ENCODE measurements at places on chromosomes 2 and 18. TPM values are rescaled to one million over a fixed set of nuclear protein-coding genes. Genes with fewer than 3 reads are reported as not detected.
A peak's percentile ranks its signal among the peaks of the same experiment; 100 is the strongest.

DNA sequence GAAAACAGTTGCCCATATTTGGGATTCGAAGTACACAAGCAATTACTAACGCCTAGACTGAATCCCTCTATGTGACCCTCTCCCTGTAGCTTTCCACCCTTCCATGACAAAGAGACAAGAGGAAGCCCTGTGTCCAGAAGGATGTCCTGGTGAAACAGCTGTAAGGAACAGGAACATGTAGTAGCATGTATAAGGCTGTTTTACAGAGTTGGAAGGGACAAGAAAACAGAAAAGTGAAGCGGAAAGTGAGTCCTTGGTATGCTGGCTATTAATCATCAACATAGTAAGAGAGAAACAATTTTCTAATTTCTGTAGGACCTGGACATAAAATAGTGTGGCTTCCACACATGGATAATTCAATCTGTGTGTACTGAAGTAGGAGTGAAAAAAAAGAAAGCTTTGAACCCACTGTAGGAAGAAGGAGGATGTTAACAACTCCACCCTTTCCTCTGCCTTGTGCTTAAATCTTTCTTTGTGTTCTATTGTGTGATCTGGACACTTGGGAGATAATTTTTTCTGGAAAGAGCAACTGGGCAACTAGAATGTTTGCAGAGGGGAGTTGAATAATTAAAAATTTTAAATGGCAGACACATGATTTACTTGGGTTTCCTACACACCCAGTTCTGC is 162.3 kb upstream of the ZSWIM2 start:
- no peaks in the 10 kb centered on the region for H3K4me1 ChIP-seq
- no peaks in the 10 kb centered on the region for H3K36me3 ChIP-seq
- no peaks in the 10 kb centered on the region for H3K27me3 ChIP-seq
- no peak overlapping the region for H3K27ac ChIP-seq
- DNase-seq = no peak

DNA sequence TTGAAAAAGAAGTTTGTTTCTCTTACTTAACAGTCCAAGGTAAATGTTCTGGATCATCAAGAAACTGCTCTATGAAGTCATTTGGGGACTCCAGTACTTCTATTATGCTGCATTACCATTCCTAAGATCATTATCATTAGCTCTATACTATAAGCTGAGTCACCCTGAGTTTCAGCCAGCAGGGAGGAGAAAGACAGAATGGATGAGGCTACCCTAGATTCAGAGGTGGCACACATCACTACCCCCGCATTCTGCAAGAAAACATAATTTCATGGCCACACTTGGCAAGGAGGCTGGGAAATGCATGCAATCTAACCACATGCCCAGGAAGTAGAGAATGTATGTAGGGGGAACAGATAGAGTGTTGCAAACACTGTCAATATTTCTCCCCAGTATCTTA is 16.6 kb upstream of the LNPK start:
- H3K4me1 ChIP-seq = no peaks in the 10 kb centered on the region
- no peak overlapping the region for H3K4me3 ChIP-seq
- no peaks in the 10 kb centered on the region for H3K36me3 ChIP-seq
- no peak for DNase-seq
- H3K27ac ChIP-seq = no peak overlapping the region

- H3K27me3 ChIP-seq = no peaks in the 10 kb centered on the region
- no peak overlapping the region for H3K27ac ChIP-seq
- H3K4me1 ChIP-seq = no peaks in the 10 kb centered on the region
- no peaks in the 10 kb centered on the region for H3K36me3 ChIP-seq
These were observed 55.1 kb downstream of the CDH19 start for GRCh38 chr18:66548747-66549146.

GRCh38 chr2:235493402-235493774 is 455 bp upstream of the AGAP1 start:
- H3K4me3 ChIP-seq = peak overlapping the region; percentile 62
- no peaks in the 10 kb centered on the region for H3K27me3 ChIP-seq
- H3K27ac ChIP-seq = no peak overlapping the region
- no peak for DNase-seq
- H3K36me3 ChIP-seq = no peaks in the 10 kb centered on the region

GRCh38 chr2:113203901-113204519 is 30.2 kb downstream of the PSD4 start:
- no peak overlapping the region for H3K27ac ChIP-seq
- no peaks in the 10 kb centered on the region for H3K4me1 ChIP-seq
- H3K4me3 ChIP-seq = no peak overlapping the region

FANCL gene
- total RNA-seq = 33.4 TPM

DNA sequence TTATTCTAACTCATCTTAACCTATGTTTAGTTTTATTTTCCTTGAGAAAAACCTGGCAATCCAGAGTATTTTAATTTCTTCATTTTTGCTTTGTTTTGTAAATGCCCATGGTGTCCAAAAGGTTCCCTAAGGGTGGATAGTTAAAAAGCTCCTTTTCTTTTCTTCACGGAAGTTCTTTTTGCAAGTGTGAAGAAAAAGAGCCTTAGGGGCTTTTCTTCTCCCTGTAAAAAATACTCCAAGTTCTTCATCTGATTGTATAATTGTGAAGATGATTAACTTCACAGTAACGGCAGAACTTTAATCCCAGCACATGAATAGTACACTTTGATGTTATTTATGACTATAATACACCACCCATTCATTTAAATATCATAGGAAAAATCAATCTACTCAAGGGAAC is 530.2 kb upstream of the LINC00305 start:
- no peak for DNase-seq
- no peaks in the 10 kb centered on the region for H3K36me3 ChIP-seq
- no peak overlapping the region for H3K27ac ChIP-seq
- no peaks in the 10 kb centered on the region for H3K27me3 ChIP-seq
- no peak overlapping the region for H3K4me3 ChIP-seq

DNA sequence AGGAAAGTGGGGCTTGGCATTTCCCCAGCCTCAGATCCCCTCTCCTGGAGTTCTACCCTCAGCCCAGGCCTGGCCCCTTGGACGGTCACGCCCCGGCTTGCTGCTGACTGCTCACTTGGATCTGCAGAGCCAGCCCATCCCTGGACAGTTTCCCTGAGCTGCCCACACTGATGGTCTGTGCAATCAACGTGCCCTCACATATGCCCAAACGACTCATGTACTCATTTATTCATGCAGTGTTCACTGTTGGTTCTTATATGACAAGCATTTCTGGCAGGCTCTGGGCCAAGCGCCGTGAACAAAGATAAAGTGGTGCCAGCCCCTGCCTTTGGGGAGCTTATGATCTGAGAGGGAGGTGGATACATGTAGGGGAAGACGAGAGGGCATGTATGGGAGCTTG is 20.3 kb upstream of the GLI2 start:
- no peaks in the 10 kb centered on the region for H3K36me3 ChIP-seq
- H3K4me3 ChIP-seq = no peak overlapping the region
- no peak overlapping the region for H3K27ac ChIP-seq
- H3K27me3 ChIP-seq = no peaks in the 10 kb centered on the region
- peaks cover 5% of the 10 kb centered on the region for H3K4me1 ChIP-seq

RGPD4 gene
- total RNA-seq = not detected

- H3K27me3 ChIP-seq = no peaks in the 10 kb centered on the region
- DNase-seq = no peak
- no peaks in the 10 kb centered on the region for H3K36me3 ChIP-seq
- H3K27ac ChIP-seq = no peak overlapping the region
- no peaks in the 10 kb centered on the region for H3K4me1 ChIP-seq
These were observed 134.7 kb downstream of the ACOXL start for GRCh38 chr2:110867078-110867477.

MAPRE2 gene
- total RNA-seq = 29.5 TPM

DNA sequence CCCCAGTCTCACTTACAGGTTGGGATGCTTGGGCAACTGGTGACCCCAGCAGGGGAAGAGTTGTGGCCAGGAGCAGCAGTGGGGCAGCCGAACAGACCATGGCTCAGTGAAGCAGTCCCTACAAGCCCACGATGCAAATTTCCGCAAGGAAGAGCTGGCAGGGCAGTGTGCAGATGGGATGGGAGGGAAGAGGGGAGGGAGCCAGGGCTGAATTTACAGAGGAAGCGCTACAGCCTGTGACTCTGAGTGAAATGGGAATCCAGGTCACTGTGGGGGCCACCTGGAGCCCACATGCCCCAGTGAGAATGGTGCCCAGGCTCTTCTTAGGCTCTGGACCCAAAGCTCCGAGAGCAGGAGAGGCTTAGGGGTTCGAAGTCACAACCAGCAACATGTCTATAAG is 27.0 kb upstream of the SELENOI start:
- H3K4me1 ChIP-seq = no peaks in the 10 kb centered on the region
- no peak for DNase-seq
- H3K36me3 ChIP-seq = no peaks in the 10 kb centered on the region

DNA sequence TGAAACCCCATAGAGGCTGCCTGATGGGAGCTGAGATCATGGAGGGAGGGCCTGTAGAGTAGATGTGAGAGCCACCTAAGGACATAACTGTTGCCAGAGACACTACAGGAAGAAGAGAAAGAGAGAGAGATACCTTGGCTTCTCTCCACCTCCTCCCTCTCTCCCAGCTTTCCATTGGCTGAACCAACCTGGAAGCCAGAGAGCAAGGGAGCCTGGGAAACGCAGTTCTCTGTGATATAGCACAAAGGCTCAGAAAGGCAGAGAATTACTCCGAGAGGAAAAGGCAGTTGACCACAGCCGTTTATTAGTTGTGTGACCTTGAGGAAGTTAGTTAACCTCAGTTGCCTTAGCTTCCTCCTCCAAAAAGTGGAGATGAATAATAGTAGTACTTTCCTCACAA is 37.7 kb upstream of the MAT2A start:
- no peaks in the 10 kb centered on the region for H3K27me3 ChIP-seq
- no peak overlapping the region for H3K27ac ChIP-seq
- H3K36me3 ChIP-seq = no peaks in the 10 kb centered on the region
- H3K4me1 ChIP-seq = peaks cover 2% of the 10 kb centered on the region
- DNase-seq = no peak

GRCh38 chr2:21543630-21544029 is 419.9 kb downstream of the TDRD15 start:
- no peak for DNase-seq
- no peaks in the 10 kb centered on the region for H3K27me3 ChIP-seq
- H3K36me3 ChIP-seq = no peaks in the 10 kb centered on the region
- H3K4me3 ChIP-seq = no peak overlapping the region
- no peak overlapping the region for H3K27ac ChIP-seq

GRCh38 chr2:71136174-71136573 is 5.7 kb downstream of the MPHOSPH10 start:
- H3K4me3 ChIP-seq = no peak overlapping the region
- H3K27ac ChIP-seq = no peak overlapping the region
- H3K36me3 ChIP-seq = no peaks in the 10 kb centered on the region
- peaks cover 6% of the 10 kb centered on the region for H3K4me1 ChIP-seq
- H3K27me3 ChIP-seq = no peaks in the 10 kb centered on the region
- no peak for DNase-seq

DNA sequence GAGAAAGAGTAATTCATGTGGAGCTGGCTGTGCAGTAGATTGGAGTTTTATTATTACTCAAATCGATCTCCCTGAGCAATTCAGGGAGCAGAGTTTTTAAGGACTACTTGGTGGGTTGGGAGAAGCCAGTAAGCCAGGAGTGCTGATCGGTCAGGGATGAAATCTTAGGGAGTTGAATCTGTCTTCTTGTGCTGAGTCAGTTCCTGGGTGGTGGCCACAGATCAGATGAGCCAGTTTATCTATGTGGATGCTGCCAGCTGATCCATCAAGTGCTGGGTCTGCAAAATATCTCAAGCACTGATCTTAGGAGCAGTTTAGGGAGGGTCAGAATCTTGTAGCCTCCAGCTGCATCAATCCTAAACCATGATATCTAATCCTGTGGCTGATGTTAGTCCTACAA is 17.0 kb upstream of the UGT1A8 start:
- H3K36me3 ChIP-seq = no peaks in the 10 kb centered on the region
- H3K4me1 ChIP-seq = no peaks in the 10 kb centered on the region
- H3K27ac ChIP-seq = no peak overlapping the region
- no peaks in the 10 kb centered on the region for H3K27me3 ChIP-seq

DNA sequence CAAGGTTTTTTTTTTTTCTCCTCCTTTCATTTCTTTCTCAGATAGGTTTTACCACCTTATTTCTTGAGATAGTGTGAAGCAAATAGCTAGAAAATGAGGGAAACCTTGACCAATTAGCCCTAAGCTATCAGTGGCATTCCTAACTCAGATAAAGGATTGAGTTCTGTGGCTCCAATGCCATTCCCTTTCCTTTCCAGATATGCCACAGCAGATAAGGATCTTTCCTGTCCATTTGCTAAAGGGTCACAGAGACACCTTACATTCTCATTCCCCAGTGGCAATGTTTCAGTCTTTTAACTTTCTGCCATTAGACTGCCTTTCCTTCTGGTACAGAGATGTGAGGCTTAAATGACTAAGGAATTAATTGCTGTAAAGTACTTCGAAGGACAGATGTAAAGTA is 81.7 kb downstream of the MGAT5 start:
- H3K4me3 ChIP-seq = no peak overlapping the region
- no peaks in the 10 kb centered on the region for H3K27me3 ChIP-seq
- H3K36me3 ChIP-seq = no peaks in the 10 kb centered on the region
- no peaks in the 10 kb centered on the region for H3K4me1 ChIP-seq
- DNase-seq = no peak

DNA sequence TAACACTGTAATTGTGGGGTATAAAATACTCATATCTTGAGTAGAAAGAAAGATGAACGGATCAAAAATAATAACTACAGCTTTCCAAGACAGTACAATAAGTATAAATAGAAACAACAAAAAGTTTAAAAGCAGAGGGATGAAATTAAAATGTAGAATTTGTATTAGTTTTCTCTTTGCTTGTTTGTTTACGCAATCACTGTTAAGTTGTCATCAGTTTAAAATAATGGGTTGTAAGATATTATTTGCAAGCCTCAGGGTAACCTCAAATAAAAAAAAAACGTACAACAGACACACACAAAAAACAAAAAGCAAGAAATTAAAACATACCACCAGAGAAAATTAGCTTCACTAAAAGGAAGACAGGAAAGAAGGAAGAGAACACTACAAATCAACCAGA is 18.0 kb upstream of the ABCB11 start:
- DNase-seq = no peak
- no peak overlapping the region for H3K4me3 ChIP-seq
- H3K27me3 ChIP-seq = no peaks in the 10 kb centered on the region
- no peaks in the 10 kb centered on the region for H3K4me1 ChIP-seq
- no peak overlapping the region for H3K27ac ChIP-seq
- H3K36me3 ChIP-seq = no peaks in the 10 kb centered on the region

- no peaks in the 10 kb centered on the region for H3K4me1 ChIP-seq
- DNase-seq = no peak
- no peaks in the 10 kb centered on the region for H3K36me3 ChIP-seq
These were observed 355.2 kb downstream of the CMPK2 start for GRCh38 chr2:6510532-6510931.

DNA sequence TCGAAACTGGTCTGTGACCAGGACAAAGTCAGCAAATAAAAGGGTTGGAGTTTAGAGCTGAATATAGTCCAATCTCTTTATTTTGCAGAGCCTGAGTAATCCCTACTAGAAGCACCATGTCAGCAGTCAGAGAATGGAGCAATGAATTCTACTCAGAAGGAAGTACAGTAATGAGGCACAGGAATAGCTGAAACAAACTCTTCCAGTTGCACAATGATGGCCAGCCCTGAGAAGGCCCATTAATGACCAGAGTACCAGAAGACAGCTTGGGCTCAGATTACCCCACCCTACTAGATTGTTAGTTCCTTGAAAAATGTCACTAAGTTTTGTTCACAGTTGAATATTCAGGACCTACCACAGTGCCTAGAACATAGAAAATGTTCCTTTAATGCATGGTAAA is 40.3 kb upstream of the SCG2 start:
- DNase-seq = no peak
- H3K4me3 ChIP-seq = no peak overlapping the region
- H3K27ac ChIP-seq = no peak overlapping the region

GRCh38 chr2:205889114-205889513 is 196.9 kb downstream of the INO80D start:
- no peak overlapping the region for H3K4me3 ChIP-seq
- peaks cover 1% of the 10 kb centered on the region for H3K4me1 ChIP-seq
- H3K27me3 ChIP-seq = no peaks in the 10 kb centered on the region
- H3K36me3 ChIP-seq = no peaks in the 10 kb centered on the region
- no peak for DNase-seq

GRCh38 chr18:33717339-33717738 is 139.3 kb downstream of the ASXL3 start:
- no peaks in the 10 kb centered on the region for H3K4me1 ChIP-seq
- H3K27ac ChIP-seq = no peak overlapping the region
- H3K4me3 ChIP-seq = no peak overlapping the region

All from ovary (tissue), 10 donors.